ENCODE measurements at places on chromosomes 7 and 10.

DNA sequence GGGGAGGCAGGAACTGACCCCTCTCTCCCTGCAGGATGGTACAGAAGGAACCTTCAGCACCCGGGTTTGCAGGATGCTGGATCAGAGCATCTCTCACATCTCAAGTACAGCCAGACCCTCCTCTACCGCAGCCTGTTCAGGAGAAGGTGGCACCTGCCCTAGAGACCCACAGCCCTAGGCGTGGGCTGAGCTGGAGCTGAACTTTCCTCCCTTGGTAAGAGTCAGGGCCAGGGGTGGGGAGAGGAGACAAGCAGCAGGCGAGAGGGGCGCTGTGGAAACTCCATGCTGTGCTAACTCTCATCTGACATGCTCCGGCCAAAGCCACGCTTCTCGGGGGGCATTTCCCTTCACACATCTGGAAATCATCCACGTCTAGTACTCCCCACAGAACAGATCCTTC is 154.4 kb downstream of the DIP2C start:
- no peak for DNase-seq

GRCh38 chr7:51949726-51950644 is 633.4 kb upstream of the COBL start:
- no peak for DNase-seq

GRCh38 chr10:24722131-24722675 is 1.5 kb downstream of the ARHGAP21 start:
- DNase-seq = no peak

- no peak for DNase-seq
Observed at GRCh38 chr7:100689230-100690135, 4.6 kb downstream of the GIGYF1 start.

GRCh38 chr7:80719261-80719660 is 80.8 kb downstream of the CD36 start:
- DNase-seq = no peak

DNA sequence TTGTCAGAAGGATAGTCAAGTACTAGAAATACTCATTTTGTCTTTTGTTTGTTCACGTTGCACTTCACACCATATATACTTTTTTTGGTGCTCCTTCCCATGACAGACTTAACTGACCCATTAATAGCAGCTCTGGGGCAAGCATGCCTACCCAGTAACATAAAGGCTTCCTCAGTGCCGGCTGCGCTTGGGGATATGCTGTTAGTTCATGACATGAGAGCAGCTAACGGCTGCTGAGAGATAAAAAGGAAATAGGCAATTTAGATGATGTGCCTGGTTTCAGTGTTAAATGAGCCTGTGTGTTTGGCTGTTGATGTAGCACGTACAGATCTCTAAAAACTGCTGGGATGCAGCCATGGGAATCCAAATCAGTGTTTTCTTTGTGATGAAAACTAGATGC is 86.4 kb downstream of the TAX1BP1 start:
- DNase-seq = no peak

- no peak for DNase-seq
Observed at GRCh38 chr7:16982640-16983350, 101.0 kb upstream of the AGR3 start.

DNA sequence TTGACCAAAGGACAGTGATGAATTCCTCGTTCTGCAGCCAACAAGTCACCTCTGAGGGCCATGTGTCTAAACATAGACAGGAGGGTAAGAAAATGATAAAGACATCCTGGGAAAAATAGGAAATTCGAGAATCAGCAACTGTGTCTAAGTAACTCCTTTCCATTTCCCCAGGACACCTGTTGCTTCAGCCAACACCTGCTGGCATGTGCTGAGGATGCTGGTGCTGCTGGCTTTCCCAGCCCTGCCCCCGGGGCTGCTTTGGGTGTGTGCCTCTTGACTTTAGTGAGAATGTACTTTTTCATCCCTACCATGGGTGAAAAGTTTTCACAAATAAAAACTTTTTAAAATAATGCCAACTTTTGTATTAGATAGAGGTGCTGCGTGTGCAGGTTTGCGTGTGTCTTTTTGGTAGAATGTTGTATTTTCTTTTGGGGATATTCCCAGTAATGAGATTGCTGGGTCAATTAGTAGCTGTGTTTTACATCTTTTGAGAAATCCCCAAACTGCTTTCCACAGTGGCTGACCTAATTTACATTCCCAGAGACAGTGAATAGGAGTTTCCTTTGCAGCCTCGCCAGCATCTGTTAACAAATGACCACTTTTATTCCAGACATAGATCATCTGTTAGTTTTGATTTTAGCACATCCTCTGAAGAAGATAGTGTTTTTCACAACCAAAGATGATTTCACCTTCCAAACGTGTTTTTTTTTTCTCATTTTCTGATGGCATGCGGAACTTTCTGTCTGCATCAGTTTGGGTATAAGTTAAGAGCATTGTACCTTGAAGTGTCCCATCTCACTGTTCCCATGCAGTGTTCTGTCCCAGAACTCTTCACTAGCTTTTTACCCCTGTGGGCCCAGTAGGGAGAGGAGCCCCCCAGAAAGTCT is 104.2 kb upstream of the ACBD5 start:
- DNase-seq = no peak

- DNase-seq = no peak
Observed at GRCh38 chr10:31770307-31770902, 158.2 kb downstream of the ARHGAP12 start.

GRCh38 chr10:6242089-6242488 is 39.4 kb downstream of the PFKFB3 start:
- no peak for DNase-seq

DNA sequence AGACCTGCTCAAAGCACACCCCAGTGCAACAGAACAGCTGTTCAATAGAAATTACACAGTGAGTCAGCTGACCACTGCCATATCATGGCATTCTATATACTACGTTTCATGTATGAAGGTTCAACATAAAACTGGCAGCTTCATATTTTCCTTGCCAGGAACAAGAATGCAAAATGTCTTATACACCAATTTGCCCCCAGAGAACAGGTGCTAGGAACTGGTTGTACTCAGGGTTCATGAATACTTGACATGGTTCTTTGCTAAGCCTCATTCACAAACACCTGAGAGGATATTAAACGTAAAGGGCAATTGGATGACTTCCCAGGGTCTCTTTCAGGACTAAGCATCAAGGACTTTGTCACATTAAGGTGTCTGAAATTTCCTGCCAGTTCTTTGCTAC is 6.9 kb downstream of the MYOF start:
- DNase-seq = no peak

GRCh38 chr10:110035070-110035921 is 27.5 kb downstream of the ADD3 start:
- DNase-seq = no peak

GRCh38 chr7:136324073-136324704 is 347.0 kb upstream of the MTPN start:
- DNase-seq = no peak

GRCh38 chr10:51109801-51110533 is 35.7 kb downstream of the PRKG1 start:
- DNase-seq = no peak

DNA sequence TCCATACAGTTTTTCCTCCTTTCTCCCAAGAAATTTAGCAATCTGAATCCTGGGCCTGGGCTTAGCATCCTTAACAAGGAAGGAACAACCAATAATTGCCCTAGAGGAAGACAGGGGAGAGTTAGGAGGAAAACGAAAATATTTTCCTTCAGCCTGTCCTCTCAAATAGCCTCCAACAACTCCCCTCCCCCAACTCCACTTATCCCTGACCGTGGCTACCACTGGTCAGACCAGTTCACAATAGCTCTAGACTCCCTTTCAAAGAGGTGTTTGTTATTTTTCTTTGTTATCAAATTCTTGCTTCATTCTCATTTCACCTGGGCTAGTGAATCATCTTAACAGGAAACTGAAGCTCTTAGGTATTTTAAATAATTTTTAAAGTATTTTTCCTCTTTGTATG is 114.1 kb downstream of the CPED1 start:
- no peak for DNase-seq

DNA sequence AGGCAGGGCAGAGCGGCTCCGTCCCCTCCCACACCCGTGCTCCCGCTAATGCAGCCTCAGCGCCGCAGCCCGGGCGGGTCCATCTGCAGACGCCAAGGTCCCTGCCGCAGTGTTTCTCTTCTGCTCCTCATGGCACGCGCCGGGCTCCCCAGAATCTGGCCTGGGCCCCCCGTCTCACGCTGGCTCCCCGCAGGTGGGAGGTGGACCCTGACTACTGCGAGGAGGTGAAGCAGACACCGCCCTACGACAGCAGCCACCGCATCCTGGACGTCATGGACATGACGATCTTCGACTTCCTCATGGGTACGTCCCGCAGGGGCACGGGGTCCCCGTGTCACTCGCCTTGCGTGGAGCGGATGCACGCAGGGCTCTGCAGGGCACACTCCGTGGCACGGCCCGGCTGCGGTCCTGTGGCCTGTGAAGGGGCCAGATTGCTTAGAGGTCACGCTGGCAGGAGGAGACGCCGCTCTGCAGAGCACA is 33.5 kb upstream of the FOXL3 start:
- no peak for DNase-seq

DNA sequence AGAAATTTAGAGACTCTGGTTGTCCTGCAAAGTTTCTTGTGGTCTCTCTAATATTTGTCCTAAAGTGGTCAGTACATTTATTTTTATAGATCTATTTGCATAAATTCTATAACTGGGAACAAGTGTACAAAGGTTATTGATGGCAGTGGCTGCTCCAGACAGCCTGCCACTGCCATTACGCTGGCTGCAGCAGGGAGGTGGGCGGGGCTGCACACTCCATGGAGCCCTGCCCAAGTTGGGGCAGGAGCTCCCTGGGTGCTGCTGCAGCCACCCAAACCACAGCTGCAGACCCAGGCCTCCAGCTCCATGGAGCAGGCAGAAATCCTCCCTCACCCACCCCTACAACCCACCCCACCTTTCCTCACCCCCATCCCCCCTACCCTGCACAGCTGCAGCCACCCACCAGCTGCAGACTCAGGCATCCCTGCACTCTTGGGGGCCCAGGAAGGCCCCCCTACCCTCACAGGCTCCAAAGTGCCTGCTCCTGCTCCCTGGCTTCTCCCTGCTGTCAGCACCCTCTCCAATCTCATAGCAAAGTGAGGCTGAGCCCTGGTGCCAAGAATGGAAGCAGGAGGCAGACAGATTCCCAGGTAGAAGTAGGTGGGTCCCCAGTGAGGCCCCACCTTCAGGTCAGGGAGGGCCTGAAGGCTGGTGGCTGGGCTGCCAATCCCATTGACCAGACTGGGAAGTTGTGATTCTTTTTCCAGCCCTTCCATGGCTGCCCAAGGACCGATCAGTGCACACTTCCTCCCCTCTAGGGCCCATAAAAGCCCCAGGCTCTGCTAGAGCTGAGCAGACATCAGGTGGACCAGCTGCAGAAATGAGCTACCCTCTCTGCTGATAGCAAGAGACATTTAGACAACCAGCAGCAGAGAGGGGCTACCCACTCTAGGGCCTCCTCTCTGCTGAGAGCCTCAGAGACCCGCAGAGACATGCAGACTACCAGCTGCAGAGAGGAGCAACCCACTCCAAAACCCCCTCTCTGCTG is 4.8 kb upstream of the CYP3A43 start:
- DNase-seq = no peak

DNA sequence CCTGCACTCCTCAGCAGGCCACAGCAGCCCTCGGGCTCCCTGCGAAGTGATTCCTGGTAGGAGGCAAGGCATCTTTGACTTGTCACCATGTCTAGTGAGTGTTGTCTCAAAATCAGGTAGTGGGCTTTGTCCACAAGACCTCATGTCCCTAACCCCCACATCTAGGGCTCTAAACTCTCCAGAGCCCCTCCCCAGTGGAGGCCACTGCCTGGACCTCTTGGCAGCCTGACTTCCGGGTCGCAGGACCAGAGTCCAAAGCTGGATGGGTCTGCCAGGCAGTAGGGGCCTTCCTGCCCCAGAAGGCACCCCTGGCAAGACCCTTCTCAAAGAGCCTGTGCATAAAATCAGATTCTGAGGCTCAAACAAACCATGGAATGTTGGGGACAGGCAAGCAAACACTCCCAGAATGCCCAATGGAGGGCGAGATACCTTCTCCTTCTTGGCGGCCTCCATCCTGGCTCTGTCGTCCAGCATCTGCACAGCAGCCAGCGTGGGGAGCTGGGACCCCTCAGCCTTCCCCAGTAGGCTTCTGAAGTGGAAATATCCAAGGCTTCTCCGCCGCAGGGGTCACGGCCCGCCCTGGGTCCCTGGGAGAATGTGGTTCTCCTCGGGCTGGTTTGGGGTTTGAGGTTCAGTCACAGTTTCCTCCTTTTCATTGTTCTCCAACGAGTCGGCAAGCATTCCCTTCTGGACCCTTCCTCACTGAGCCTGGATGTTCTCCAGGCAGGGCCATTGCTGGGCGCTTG is 586 bp downstream of the GCK start:
- no peak for DNase-seq

GRCh38 chr7:138014686-138015085 is 12.8 kb upstream of the CREB3L2 start:
- no peak for DNase-seq

DNA sequence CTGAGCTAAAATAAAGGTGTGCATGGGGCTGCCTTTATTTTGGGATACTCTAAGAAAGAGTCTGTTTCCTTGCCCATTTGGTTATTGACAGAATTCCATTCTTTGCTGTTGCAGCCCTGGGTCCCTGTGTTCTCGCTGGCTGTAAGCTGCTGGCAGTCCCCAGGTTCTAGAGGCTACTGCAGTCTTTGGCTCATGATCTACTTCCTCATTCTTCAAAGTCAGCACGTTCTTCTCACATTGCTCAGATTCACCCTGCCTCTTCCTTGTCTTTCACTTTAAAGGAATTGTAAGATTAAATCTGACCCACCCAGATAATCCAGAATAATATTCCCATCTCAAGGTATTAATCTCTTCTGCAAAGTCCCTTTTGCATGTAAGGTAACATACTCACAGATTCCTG is 620.3 kb downstream of the CCSER2 start:
- DNase-seq = no peak

GRCh38 chr7:51062222-51062987 is 254.2 kb downstream of the COBL start:
- no peak for DNase-seq

DNA sequence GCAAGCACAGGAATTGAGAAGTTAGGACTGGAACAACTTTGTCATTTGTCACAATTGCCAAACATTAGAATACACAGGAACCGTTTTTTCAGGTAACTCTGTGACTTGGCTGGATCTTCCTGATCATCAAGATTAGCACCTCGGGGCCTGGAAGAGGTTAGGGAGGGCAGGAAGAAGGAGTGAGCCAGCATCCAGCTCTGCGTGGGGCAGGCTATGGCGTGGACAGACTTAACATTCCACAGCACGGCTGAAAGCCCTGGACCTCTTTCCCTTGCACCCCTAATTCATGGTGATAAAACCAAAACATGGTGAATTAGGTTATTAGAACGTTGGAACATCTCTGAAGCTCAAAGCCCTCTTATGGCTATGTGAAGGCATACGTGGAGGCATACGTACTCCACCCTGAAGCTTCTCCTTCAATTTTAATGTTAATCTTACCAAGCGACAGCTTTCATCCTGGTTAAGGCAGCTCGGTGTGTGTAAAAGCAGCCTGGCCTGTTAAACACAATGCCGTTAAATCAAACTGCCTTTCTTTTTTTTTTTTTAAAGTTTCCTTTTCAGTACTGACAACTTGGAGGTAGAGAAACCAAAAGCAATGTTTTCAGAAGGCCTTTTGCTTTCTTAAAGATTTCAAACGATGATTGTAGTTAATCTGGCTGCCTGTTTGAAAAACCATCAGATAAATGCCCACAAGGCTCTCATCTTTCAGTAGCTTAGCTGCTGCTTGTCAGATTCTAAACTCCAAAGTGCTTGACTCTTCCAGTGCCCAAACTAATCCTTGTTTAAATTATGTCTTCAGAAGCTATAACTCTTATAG is 4.5 kb downstream of the GRK5 start:
- DNase-seq = no peak
